ENCODE measurements at places on chromosomes 7 and 10.

- DNase-seq, result no peak
Measured at GRCh38 chr7:21771266-21771665, 174.4 kb downstream of the CDCA7L start.

DNA sequence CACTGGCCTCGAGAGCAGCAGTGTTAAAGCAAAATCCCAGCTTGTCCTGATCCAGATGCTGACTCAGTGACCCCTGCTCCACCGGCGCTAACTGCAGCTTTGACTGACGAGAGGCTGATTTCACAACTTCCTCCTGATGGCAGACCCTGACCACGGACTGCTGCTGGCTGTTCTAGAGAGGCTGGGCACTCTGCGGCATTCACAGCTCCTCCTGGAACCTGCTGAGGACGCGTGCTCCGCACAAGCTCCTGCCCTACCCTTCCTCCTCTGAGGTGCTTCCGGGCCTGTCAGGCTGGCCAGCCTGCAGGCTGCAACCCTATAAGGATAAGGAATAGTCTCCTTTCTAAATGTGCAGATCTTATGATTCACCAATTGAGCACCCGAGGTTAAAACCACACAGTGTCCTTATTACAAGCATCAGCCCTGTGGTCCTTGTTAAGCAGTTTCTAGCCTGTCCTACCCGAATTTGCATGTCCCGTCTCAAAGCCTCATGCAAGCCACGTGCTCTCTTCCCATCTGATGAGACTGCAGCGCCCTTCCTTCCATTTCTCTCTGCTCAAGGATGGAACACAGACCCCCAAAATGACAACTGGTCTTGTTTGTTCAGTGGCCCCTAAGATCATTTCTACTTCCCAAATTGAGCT, 35.5 kb upstream of the NCAPG2 start:
- no peak for DNase-seq

DNA sequence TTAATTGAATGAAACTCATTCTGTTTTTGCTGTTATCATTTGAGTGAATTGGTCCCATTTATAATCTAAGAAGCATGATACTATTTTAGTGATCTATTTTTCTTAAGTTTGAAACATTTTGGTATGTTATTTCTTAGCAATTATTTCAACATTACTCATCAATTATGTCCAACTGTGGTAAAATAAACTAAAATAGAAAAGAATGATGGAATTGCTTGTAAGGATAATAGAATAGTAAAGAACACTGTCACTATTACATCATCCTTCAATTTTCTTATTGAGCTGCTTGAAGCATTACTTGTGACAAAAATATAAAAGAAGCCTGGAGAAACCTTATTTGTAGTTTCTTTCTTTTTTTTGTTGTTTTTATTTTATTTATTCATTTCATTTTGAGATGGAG, 42.4 kb downstream of the ZNF487 start:
- no peak for DNase-seq

DNA sequence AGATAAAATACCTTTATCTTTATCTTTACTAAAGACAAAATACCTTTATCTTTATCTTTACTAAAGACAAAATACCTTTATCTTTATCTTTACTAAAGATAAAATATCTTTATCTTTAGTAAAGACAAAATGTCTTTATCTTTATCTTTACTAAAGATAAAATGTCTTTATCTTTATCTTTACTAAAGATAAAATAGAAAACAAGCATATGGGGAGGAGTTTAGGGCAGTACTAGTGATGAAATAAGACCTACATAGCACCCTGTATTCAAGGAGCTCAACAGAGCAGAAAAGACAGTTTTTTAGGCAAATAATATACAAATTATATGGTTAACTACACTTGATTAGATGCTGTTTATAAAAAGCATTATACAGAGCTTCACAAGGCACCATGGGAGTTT, 19.3 kb downstream of the ANKRD22 start:
- DNase-seq, result no peak

GRCh38 chr10:91616137-91616536, 16.7 kb downstream of the PPP1R3C start:
- no peak for DNase-seq

DNA sequence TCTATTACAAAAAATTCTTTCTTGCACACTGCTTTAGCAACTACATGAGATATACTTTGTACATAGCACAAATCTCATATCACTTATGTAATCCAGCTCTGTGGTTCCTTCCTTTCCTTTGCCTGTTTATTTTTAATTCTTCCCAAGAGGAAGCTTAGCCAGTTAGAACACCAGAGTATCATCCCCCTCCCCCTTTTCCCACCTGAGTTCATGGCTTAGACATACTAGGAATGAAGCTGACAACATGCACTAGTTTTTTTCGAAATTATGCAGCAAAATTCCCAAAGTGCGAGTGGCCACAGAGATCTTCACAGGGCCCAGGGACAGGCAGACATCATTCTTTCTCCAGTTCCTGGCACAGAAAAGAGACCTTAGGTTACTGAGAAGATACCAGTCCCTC, 17.8 kb downstream of the CAV1 start:
- DNase-seq, result no peak

DNA sequence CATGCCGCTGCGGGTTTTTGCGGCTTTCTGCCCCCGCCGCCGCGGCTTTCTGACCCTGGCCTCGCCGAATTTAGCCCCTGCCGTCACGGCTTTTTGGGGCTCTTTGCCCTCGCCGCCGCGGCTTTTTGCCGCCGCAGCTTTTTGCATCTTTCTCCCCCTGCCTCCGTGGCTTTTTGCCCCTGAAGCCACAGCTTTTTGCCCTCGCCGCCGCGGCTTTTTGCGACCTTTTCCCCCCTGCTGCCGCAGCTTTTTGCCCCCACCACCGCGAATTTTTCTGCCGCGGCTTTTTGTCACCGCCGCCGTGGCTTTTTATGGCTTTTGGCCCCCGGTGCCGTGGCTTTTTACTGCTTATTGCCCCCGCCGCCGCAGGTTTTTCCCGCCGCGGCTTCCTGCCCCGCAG, 636.5 kb downstream of the ZNF716 start:
- DNase-seq, result no peak

DNA sequence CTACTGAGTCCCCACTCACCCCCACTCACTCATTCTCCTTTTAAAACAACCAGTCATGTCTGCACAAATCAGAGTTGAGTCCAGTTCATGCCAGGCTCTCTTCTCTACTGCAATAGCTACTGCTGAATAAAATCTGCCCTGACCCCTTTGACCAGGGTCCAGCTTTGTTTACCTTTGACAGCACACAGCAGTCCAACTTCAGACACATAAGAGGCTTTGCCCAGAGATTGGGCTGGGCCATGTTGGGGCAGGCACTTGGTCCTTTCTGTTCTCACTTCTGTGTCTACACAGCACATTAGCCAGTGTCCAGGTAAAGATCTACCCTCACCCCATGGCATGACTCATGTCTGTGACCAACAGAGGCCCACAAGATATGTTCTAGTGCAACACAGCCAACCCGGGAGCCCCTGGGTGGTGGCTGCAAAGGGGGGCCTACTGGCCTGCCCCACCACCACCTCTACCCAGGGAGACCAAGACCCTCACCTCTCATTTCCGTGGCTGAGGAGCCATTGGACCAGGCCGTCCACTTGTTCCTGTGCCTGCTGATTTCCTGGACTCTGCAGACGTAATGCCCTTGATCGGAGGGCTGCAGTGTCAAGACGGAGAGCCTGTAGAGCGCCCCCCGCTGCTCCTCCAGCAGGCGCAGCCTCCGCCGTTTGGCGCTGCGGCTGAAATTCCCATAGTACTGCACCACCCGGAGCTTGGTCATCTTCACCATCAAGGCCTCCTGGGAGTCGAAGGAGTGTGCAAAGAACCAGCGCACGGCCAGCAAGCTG, 8.0 kb downstream of the VSTM4 start:
- no peak for DNase-seq

GRCh38 chr7:47837826-47838225, 110.4 kb downstream of the PKD1L1 start:
- DNase-seq, result no peak

Data from stimulated activated CD8-positive, alpha-beta memory T cell treated with anti-CD3 and anti-CD28 coated beads, Interleukin-12 subunit alpha, Interleukin-12 subunit beta, amount 100 ng/mL, for 1 hour (primary cell).